DMS53 (cell line): ENCODE measurements at places on chromosomes 1 and 21.

DNA sequence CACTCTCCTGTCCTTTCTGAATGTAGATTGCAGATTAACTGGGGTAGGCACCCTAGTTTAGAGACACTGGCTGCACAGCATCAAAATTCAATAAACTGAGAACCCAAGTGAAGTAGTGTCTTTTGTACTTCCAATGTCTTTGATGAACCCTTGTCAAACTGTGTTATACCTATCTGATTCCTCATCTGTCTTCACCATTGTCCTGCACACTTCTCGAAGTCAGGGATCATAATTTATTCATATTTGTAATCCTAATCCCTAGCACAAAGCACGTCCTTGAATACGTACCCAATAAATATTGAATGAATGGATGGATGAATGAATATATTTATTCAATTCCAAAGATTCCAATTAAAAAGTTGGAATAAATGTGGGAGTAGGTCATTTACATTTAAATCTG is 256.6 kb upstream of the PTBP2 start:
- DNase-seq: no peak

DNA sequence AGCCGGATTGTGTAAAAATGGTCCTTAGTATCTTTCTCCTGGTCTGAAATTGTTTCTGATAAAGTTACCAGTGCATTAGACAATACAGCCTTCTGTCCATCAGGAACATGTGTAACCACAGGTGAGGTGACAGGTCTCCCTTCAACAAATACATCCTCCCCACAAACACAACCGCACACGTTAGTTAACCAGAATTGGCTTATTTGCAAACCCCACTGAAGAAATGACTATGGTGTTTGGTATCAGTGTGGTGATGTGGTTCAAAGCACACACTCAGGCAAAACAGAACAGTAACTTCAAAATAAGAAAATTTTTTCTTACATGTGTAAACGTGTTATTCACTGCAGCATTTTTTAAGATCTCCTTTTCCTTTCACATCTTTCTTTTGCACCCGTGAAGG is 517.2 kb upstream of the NR5A2 start:
- no peak for DNase-seq

- DNase-seq: no peak
Observed at GRCh38 chr1:38418195-38419030, 371.8 kb upstream of the POU3F1 start.

DNA sequence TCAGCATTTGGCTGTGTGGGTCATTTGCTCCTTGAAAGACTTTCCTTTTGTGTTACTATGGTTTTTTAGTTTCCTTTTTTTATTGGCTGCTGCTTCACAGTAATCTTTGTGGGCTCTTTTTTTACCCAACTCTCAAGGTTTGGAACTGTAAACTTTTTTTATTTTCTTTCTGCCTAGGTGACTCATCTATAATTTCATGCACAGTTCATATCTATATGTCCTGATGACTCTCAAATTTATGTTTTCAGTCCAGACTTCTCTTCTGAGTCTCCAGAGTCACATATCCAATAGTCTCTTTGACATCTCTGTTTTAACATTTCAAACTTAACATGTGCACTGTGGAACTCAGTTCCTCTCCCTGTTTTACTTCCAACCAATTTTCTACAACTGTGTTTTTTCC is 83.4 kb downstream of the ATF6 start:
- DNase-seq: no peak

DNA sequence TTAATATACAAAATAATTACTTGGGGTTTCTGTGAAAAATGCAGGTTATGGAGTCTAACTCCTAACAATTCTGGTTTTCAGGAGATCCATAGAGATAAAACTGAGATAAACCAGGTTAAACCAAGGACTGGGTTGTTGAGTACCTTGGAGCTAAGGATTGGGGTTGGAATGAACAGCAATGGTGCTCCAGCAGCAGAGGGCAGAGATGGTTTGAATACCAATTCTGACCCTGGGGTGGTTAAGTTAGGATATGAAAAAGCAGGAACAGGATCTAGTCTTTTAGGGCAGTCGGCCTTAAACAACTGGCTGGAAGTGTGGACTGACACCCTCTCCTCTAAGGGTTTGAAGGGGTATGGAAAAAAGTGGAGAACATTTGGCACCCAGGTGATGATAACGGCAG is 53.0 kb downstream of the UROD start:
- DNase-seq: no peak

- no peak for DNase-seq
Observed at GRCh38 chr1:241592273-241592958, 47.8 kb downstream of the CHML start.

DNA sequence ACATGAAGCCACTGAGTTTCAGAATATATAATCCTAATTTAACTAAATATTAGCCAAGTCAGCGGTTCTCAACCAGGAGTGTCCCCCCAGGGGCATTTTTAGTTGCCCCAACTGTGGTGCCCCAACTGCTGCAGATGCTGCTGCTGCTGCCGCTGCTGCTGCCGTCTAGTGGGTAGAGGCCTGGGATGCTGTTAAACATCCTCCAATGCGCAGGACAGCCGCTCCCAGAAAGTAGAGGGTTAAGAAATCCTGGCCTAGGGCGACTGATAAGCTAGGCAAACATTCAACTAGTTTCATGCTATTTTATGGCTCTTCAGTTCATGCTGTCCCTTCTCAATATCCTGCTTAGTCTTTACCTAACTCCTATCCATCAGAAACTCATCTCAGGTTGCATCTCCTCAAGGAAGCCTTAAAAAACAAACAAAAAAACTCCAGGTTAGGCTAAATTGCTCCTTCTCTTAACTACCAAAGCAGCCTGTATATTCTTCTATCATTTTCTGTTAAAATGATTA is 9.9 kb upstream of the DCAF6 start:
- no peak for DNase-seq

GRCh38 chr1:90821788-90822359 is 104.8 kb upstream of the BARHL2 start:
- peak; percentile 32 for DNase-seq

GRCh38 chr1:2251786-2252185 is 23.7 kb downstream of the SKI start:
- no peak for DNase-seq

- no peak for DNase-seq
Observed at GRCh38 chr1:62325681-62326080, 6.4 kb upstream of the KANK4 start.

DNA sequence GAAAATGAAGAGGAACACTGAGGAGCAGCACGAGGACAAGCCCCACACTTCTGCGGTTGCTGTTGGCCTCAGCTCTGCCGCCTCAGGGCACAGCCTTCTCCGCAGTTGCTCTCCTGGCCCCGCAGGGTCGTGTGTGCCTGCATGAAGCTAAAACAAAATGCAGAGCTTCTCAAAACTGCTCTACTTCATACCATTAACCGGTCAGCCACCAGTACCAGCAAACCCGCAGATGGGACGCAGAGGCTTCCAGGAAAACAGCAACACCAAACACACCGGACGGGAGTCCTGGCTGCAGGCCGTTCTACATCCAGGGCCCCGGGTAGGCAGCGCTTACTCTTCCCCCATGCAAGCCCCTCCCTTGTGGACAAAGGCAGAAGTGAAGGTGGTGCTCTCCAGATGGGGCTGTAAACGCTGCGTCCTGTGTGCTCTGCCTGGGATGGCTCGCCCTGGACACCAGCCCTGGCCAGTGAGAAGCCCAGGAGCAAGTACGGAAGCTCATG is 7.1 kb upstream of the C1orf159 start:
- DNase-seq: peak; percentile 44

DNA sequence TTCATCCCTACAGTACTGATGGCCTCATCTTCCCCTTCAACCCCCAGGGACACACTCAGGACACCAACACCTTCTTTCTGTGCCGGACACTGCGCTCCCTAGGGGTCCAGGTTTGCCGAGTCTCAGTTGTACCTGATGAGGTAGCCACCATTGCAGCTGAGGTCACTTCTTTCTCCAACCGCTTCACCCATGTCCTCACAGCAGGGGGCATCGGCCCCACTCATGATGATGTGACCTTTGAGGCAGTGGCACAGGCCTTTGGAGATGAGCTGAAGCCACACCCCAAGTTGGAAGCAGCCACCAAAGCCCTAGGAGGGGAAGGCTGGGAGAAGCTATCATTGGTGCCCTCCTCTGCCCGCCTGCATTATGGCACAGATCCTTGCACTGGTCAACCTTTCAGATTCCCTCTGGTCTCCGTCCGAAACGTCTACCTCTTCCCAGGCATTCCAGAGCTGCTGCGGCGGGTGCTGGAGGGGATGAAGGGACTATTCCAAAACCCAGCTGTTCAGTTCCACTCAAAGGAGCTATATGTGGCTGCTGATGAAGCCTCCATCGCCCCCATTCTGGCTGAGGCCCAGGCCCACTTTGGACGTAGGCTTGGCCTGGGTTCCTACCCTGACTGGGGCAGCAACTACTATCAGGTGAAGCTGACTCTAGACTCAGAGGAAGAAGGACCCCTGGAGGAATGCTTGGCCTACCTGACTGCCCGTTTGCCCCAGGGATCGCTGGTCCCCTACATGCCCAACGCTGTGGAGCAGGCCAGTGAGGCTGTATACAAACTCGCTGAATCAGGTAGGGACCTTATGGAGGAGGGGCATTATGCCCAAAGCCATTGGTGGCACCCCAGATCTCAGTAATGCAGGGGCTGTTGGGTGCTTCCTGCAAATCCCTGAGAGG is 5.1 kb upstream of the LENEP start:
- DNase-seq: no peak

- peak; percentile 52 for DNase-seq
Observed at GRCh38 chr1:25996966-25997827, 666 bp downstream of the PAFAH2 start.

- peak; percentile 14 for DNase-seq
Observed at GRCh38 chr1:6967431-6968111, 182.3 kb downstream of the CAMTA1 start.

GRCh38 chr1:90709535-90709934 is 7.6 kb downstream of the BARHL2 start:
- DNase-seq: no peak

DNA sequence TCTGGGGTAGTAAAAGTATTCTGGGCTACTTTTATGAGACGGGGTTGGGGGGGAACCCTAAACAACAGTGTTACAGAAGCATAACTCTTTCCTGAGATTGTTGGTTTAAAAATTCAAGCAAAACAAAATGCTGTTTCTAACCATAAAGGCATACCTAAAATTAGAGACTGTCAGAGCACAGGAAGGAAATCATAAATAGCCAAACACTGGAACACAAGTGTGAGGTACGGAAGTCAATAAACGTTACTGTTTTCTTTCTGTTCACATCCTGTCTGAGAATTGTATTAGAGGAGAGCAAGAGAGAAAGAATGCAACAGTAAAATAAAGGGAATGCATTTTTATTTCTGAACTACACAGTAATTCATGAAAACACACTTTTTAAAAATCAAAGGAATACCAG is 42.8 kb upstream of the IL12RB2 start:
- no peak for DNase-seq

GRCh38 chr1:197327776-197328364 is 59.8 kb downstream of the CRB1 start:
- peak; percentile 24 for DNase-seq

- no peak for DNase-seq
Observed at GRCh38 chr1:239897458-239897857, 194.2 kb upstream of the FMN2 start.

DNA sequence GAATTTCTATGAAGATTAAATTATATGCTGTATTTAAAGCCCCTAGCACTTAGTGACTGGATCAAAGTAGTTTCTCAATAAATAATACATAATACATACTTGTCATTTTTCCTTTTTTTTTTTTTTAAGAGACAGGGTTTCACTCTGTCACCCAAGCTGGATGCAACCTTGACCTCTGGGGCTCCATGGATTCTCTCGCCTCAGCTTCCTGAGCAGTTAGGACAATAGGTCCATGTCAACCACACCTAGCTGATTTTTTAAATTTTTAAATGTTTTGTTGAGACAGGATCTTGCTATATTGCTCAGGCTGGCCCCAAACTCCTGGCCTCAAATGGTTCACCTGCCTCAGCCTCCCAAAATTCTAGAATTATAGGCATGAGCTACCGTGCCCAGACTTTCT is 5.9 kb downstream of the ACADM start:
- no peak for DNase-seq

DNA sequence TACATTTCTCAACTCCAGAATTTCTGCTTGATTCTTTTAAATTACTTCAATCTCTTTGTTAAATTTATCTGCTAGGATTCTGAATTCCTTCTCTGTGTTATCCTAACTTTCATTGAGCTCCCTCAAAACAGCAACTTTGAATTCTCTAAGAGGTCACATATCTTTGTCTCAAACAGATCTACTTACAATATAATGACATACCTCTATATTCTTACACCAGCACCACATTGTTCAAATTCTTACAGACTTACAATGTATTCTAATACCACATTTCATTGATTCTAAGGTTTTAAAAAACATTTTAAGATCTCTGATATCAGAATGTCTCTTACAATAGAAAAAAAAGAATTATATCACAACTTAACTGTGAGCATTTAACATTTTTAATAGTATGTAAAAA is 77.4 kb downstream of the DIRAS3 start:
- no peak for DNase-seq

DNA sequence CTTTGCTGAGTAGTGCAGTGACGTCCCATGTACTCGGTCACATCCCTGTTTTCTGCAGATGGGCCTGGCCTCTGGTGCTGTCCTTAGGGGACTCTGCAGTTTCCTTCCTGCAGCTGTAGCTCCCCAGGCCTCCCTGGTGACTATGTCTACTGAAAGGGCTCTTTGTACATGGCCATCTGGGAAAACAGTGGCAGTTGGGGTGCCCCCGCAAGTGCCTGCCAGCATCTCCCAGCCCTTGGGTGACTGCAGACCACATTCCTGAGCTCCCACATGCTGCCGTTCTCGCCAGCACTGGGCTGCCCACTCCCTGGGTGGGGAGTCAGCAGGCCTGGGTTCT is 37.5 kb upstream of the KCNA10 start:
- DNase-seq: no peak

DNA sequence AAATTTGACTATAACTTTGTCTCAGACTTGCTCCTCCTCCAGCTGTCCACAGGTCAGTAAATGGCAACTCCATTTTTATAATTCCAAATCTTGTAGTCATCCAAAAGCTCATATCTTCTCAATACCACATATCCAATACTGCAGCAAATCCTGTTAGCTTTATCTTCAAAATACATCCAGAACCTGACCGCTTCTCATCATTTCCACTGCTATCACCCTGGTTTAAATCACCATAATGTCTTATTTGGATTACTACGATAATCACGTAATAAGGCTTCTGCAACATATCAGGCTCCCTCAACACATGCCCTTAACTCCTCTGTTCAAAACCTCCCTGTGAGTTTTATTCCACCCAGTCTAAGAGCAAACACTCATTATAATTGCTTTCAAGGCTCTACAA is 34.5 kb downstream of the ERO1B start:
- no peak for DNase-seq

GRCh38 chr1:191831572-191831971 is 326.7 kb upstream of the RGS18 start:
- DNase-seq: no peak
